IMR-90 (cell line): ENCODE measurements at places on chromosomes 2 and 18. TPM values are rescaled to one million over a fixed set of nuclear protein-coding genes. Genes with fewer than 3 reads are reported as not detected.

The DTNB gene
- total RNA-seq, result 3.6 and 3.8 TPM in 2 replicates

The GAD1 gene
- total RNA-seq, result not detected in 2 replicates

The ALK gene
- total RNA-seq, result not detected in 2 replicates

The SERPINB10 gene
- not detected in 2 replicates for total RNA-seq

The GCKR gene
- under 0.01 TPM in 1 of 2 replicates, not detected in the other for total RNA-seq

The GALR1 gene
- not detected in 2 replicates for total RNA-seq

The PARD6G gene
- 2.5 and 3.3 TPM in 2 replicates for total RNA-seq

GRCh38 chr2:198883604-198884003 lies 574.1 kb downstream of the SATB2 start:
- DNase-seq, result no peak

DNA sequence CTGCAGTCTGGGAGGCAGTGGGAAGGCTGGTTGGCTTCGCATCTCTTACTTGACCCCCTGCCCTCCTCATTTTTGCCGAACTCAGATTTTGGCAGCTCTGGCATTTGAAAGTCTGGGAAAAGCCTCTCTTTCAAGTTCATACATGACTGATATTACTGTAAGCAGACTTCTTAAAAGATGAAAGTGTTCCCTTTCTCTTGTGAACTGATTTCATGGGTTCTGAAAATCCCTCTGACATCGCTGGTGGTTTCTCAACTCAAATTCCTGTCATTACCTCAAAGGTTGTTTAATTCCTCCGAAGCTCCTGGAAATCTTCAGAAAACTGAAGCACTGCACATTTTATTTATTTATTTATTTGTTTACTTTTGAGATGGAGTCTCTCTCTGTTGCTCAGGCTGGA lies 16.9 kb upstream of the SLC38A11 start:
- DNase-seq, result no peak

GRCh38 chr2:204507636-204508035 lies 37.6 kb upstream of the PARD3B start:
- DNase-seq, result no peak

DNA sequence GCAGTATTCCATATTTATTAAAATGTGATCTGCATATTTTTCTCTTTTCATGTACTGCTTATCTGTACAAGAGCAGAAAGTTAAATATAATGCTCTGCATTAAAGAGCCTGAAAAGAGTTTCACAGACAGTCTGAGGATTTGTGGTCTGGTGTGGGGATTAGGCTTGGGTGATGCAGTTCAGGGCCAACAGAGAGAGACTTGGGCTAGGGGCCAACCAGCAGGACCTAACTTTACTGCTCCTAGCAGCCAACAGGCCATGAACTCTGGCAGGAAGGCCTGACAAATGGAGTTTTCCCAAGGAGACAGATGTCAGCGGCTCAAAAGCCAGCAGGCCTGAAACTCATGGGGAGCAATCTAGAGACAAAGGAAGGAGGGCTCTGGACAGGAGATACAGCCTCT lies 169.6 kb downstream of the LRRTM1 start:
- no peak for DNase-seq

GRCh38 chr2:21233194-21233593 lies 109.4 kb downstream of the TDRD15 start:
- no peak for DNase-seq

GRCh38 chr2:147863835-147864234 lies 19.0 kb downstream of the ACVR2A start:
- no peak for DNase-seq

- DNase-seq, result no peak
These were observed 255.1 kb downstream of the RND3 start for GRCh38 chr2:150232321-150232720.

- DNase-seq, result no peak
These were observed 148.0 kb upstream of the KCTD1 start for GRCh38 chr18:26696308-26696707.

GRCh38 chr2:194999771-195000170 lies 657.3 kb upstream of the SLC39A10 start:
- DNase-seq, result no peak

DNA sequence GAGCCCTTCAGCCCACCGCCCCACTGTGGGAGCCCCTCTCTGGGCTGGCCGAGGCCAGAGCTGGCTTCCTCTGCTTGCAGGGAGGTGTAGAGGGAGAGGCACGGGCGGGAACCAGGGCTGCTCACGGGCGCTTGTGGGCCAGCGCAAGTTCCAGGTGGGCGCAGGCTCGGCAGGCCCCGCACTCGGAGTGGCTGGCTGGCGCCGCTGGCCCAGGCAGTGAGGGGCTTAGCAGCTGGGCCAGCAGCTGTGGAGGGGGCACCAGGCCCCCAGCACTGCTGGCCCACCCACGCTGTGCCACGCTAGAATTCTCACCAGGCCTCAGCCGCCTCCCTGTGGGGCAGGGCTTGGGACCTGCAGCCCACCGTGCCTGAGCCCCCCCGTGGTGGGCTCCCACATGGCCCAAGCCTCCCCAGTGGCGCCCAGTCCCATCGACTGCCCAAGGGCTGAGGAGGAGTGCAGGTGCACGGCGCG lies 45.2 kb downstream of the SLC5A7 start:
- no peak for DNase-seq

DNA sequence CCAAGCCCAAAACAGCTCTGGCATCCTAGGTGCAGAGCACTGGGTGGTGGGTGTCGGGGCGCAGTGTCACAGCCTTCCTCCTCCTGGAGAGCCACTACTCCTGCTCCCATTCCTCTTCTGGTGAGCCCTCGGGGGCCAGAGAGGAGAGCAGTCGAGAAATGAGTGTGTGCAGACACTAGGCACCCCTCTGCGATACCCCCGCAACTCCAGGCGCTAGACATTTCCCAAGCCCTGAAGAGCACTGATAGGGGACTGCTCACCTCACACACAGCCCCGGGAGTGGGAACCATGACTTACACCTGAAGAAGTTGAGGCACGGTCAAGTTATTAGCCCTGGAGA lies 54.2 kb downstream of the FAM168B start:
- DNase-seq, result no peak

DNA sequence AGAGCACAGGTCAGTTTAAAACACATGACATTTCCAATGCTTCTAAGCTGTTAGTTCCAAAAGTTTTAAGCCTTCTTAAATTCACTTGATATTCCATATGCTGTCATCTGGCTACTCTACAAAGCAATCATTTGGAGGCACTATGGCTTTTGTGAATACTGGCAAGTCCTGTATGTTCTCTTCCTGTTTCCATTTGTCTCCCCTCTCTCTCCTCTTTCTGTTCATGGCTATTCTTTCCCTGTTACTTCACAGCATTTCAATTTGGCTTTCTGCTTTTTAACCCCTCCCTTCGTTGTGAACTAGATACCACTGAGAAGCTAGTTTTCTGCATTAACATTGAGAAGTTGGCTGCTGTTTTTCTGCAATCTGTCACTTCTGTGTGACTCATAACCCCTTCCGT lies 1337.2 kb upstream of the CELF4 start:
- DNase-seq, result no peak

GRCh38 chr18:74286106-74286855 lies 5.5 kb downstream of the CYB5A start:
- DNase-seq, result peak; percentile 19

DNA sequence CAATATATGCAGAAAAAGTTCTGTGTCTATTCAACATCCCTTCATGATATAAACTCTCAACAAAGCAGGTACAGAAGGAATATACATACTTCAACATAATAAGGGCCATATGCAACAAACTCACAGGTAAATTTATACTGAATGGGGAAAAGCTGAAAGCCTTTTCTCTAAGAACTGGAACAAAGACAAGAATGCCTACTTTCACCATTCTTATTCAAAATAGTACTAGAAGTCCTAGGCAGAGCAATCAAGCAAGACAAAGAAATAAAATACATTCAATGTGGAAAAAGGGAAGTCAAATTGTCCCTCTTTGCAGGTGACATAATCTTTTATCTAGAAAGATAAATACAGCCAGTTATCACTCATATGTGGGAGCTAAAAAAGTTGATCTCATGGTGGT lies 116.3 kb downstream of the ACVR1 start:
- DNase-seq, result no peak

DNA sequence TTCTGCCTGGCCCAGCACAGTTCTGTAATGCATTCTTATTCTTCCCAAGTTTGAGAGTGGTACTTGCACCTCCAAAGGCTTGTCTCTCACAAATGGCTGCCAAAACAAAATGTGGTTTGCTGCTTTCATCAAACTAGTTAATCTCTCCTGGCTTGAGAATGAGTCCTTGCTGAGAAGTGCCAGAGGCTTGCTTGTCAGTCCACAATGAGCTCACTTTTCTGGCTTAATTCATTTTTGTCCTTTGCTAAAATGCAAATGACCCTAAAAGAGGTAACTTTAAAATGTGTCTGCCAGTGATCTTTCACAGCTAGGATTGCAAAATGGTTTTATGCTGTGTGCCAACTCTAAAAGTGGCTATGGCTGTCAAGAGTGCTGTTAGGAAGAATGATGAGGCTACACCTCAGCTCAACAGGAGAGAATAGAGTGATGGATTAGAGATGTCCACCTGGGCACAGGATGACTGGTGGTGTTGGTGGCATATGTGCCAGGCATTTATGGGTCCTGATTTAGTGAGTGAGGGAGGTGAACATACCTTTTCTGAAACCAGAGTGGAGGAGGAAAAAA lies 291.2 kb upstream of the HNMT start:
- no peak for DNase-seq

DNA sequence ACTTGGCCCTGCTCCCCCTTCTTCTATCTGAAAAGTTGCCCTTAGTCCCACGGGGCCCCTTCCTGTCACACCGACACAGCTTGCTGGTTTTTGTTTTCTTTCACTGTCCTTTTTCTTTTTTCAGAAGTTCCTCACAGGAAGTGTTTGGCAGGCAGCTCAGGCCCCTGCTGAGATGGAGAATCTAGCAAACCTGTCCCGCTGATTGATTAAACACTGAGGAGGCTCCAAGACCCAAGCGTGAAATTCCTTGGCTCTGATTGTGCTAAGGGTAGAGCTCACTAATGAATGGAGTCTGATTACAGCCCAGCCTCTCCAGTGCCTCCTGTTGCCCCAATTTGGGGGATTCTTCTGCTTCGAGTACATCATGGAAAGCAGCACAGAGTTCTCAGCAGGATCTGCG lies 365.9 kb upstream of the MEX3C start:
- no peak for DNase-seq

DNA sequence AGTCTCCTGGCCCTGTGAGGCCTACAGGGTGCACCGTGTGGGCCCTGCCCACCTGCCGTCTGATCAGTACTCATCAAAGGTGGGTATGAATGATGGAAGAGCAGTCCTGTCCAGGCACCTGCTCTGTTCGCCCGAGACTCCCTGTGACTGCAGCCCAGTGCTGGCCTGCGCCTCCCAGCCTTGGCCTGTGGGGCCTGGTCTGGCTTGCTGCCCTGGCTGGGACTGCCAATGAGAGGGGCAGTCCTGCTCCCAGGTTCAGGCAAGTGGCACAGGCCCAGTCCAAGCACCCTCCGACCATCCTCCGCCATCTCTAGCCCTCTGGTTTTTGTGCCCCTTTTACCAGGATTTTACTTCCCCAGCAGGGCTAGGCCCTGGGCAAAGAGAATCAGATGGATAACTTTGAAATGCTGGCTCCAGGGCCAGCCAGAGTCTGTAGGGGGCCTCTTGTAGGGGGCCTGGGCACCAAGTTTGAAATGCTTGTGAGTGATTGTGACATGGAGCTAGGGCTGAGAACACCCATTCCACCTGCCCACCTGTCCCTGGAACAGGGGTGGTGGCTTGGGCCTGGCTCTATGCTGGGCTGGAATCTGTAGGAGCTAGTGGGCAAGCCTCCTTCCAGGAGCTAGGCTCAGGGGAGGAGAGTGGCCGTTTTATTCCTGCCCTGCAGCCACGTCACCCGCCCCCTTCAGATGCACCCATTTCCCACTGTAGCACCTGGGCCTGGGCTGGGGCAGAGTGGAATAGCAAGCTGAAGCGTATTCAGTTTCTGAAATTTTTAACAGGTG lies 8.7 kb upstream of the HS6ST1 start:
- DNase-seq, result no peak

DNA sequence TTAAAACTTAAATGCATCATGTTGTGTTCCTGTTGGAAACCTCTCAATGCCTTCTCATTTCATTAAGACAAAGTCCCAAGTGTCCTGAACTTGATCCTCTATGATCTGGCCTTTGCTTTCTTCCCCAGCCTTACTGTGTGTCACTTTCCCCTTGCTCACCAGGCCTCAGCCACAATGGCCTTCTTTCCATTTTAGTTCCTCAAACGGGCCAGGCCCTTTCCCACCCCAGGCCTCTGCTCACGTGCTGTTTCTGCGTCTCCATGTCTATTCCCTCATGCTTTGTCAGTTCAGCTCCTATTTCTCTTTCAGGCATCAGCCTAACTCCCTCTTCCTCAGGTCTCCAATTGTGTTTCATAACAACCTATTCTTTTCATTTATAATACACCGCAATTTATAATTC lies 19.5 kb downstream of the CXCR4 start:
- no peak for DNase-seq

DNA sequence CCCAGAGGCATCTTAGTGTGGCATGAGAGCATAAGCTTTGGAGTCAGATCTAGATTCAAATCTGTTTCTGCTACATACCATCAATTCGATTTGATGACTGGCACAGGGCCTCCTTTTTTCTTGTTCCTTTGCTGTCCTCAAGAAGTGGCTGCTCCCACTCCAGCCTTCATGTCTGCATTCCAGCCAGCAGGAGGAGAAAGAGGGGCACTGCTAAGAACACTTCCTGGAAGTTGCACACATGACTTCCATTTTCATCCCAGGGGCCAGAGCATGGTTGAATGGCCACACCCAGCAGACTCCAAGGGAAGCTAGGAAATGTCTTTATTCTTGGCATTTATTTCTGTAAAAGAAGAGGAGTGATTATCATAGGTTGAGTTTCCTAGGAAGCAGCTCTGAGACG lies 50.4 kb downstream of the EML6 start:
- DNase-seq, result no peak
